NCI-H82 (cell line): ENCODE measurements at places on chromosomes 16 and 17.

- peak; percentile 8 for DNase-seq
Measured at GRCh38 chr16:15829460-15829859, 27.4 kb downstream of the MYH11 start.

DNA sequence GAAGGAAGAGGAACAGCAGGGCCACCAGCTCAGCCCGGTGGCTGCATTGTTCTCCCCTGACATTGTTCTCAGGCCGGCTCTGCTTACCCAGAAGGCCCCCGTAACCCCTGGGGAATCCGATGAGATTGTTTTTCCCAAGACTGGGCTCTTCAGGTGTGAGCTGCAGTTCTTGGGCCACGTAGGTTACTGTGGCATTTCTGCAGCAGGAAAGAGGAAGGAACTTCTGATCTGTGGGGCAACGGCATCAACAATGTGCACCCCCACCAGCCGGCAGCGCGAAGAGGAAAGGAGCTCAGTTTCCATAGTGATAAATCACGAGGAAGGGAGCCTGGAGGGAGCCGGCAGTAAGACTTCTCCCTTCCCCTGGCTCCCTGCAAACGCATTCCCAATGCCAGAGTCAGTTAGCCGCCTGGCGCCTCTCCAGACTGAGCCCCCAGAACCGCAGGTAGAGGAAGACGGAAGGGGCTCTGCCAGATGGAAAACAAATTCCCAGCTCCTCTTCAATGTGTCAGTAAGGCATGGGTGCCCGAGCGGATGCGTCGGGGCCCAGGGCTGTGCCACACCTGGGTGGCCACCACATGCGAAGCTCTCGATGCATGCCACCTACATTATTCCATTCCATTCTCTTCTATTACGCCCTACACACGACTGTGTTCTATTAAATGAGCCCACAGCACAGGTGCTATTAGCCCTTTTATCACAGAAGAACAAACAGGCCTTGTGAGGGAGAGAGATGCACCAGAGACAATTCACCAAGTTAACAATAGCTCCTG, 21.5 kb upstream of the PECAM1 start:
- peak; percentile 87 for DNase-seq

DNA sequence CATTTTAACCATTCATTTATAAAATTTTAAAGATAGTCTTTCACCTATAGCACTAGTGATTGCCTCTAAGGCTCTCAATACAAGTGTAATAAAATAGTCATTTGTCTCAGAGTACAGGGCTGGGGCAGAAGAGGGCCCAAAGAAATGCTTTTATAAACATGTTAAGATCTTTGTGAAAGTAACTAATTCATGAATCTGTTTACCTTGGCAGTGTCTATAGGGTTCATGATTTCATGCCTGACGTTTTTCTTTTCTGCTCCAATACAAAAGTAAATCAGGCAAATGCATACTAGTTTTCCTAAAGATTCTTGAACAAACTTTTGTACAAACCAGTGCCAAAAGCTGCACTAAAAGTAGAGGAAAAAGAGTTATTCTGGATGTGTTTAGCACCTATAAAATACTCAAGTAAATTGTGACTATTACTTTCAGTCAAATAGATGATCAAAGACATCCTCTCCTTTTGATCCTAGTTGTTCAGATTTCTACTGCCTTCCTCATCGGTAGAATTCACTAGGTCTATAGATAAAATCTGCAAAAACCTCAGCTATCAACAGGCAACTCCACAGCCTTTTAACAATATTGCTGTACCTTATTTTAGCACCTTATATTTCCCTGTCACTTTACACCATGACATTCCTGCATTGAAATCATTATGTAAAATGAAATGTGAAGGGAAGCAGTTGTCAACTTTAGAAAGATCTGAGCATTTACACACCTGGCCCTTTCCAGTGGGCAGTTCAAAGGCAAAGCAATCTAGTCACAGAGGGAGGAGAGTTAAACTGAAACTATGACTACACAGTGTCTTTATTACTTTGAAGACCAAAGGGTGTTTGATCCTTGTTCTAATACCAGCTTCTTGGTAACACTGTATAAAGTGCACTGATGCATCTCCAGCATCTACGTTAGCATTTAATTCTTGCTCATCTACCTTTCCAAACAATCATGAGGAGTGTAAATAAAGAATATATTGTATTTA, 100.0 kb upstream of the MED13 start:
- DNase-seq: no peak

GRCh38 chr16:31508706-31509195, 560 bp upstream of the RUSF1 start:
- DNase-seq: no peak

GRCh38 chr16:84553873-84554399, 49.5 kb upstream of the MEAK7 start:
- no peak for DNase-seq

- peak; percentile 85 for DNase-seq
Measured at GRCh38 chr17:50482516-50482915, 3.9 kb downstream of the RSAD1 start.

DNA sequence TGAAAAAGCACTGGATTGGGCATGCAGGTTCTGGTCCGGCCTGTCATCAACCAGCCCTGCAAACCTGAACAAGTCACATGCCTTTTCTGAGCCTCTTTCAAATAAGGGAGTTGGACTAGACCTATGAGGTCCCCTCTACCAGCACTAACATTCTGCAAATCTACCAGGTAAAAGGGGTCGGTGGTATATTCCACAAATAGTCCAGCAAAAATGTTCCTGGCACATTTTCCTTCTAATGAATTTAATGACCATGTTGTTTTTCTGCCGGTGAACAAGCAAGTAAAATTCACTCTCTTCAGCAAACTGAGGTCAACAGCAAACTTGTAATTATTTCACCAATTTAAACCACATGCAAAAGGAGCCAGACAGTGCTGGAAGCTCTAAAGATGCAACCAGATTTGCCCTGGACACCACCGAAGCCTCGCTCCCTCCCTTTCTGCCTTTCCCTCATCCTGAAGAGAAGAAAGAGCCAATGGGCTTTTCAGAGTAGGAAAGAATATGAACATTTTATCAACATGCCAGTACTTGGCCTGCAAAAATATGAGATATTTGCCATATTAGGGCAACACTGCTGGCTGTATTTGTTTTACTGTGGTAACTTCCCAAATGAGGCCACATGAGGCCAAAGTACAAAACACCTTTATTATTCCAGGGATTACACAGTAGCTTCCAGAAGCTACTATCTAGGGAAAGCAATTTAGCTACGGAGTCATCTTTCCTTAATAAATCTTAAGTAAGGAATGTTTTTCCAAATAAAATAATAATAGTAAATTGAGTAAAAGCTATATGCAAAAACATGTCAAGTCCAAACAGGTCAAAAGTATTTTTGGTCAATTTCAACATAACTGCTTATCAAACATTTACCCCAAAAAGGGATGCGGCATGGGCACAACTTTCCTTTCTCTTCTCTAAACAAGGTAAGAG, 45.0 kb downstream of the USP31 start:
- no peak for DNase-seq

GRCh38 chr17:50582741-50583140, 22.2 kb downstream of the CACNA1G start:
- DNase-seq: no peak

DNA sequence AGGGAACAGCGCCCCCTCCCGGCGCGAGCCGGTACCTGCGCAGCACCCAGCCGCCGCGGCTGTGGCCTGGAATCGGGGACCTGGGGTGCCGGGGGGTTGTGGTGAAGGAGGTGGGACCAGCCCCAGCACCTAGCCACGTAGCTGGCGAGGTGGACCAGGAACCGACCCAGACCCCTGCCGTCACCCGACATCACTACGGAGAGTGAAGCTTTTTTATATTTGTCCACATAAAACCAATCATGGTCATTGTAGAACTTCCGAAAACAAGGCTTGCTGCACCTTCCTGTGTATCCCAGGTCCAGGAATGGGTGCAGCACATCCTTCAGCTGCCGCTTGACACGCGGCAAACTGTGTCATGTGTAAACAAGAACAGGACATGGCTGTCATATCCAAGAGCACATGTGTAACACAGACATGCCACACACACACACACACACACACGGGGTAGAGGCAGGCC, 1.3 kb downstream of the HBQ1 start:
- peak; percentile 57 for DNase-seq

DNA sequence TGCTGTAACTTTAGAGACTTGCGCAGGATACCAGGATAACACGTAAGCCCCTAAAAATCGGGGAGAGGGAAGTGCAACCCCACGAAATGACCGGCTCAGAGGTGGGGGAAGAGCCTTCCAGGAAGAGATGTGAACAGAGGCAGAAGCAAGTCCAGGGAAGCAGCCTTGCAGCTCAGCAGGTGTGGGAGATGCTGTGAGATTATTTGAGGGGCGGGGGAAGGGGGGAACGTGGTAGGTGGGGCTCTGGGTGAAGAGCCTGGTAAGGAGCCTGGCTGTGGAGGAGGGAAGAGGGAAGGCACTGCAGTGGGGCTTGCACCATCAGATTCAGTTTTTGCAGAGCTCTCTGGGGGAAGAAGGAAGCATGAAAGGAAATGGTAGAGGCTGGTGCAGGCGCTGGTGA, 95.4 kb upstream of the CACNG5 start:
- DNase-seq: peak; percentile 18

DNA sequence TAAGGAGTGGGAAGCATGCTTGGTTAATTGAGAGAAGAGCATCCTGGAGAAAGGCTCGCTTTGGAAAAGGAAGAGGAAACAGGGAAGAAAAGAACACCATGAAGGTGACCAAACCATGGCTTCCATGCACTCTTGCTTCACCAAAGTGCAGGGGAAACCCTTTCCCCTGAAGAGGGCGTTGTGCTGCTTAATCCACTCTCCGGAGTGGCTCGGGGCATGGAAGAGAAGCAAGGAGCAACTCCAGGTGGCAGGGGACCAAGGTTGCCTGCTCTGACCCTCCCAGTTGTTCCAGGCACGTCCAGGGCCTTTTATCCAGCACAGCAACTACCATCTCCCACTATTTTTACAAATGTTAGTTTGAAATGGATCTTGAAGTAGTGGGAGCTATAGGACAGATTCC, 108.1 kb downstream of the STX8 start:
- DNase-seq: peak; percentile 17

GRCh38 chr17:41901646-41902045, 17.1 kb downstream of the ACLY start:
- DNase-seq: no peak
